Brain microvascular endothelial cell (primary cell): ENCODE measurements at places on chromosomes 2 and 18.

- no peak for DNase-seq
Observed at GRCh38 chr2:231727621-231728020, 19.3 kb downstream of the PTMA start.

DNA sequence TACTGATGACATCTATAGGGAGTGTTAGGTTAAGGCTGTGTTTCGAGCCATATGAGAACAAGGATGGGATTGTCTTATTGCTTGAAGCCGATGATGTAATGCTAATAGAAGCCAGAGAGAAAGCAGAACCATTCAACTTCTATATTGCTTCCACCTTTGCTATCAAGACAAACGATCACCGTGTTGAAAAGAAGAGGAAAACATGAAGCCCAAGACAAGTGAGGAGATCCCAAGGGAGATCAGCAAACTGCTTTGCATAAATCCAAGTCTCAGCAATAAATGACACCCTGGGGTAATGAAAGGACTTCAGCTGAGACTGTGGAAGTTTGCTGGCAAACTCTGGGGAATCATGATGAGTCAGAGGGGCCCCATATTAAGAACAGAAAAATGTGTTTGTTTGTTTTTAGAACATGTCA, 206.2 kb downstream of the NCKAP5 start:
- DNase-seq = peak; percentile 73

- peak; percentile 44 for DNase-seq
Observed at GRCh38 chr2:73952499-73953446, 26.1 kb downstream of the DGUOK start.

DNA sequence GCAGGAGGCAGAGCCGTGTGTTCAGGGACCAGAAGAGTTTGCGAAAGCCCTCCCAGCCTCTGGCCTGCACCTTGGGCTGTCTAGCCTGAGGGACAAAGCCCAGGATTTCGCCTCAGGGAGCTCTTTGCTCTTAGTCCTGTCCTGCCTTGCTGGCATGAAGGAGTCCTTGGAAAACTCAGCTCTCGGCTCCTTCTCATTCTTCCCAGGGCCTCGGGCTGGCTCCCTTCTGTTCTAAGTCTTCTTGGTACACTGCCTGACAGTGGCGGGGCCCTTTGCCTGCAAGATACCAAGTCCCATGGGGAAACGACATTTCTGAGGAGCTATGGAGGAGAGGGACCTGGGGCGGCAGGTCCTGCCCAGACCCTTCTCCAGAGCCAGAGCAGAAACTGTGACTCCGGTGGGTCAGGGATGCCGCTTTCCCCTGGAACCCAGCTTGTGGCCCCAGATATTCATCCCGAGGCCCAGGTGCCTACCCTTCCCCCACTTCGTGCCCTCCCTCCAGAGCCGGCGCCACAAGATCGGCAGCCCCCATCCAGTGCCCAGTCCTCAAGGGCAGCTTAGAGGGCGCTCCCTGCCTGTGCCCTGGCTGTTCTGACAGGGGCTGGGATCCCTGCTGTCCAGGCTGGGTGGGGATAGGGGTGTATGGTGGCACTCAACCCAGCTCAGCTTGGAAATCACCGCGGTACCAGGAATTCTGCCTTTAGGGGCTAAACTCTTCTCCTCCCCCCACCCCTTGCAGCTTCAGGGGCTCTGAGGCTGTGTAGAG, 5.5 kb upstream of the CYP26B1 start:
- DNase-seq = no peak

DNA sequence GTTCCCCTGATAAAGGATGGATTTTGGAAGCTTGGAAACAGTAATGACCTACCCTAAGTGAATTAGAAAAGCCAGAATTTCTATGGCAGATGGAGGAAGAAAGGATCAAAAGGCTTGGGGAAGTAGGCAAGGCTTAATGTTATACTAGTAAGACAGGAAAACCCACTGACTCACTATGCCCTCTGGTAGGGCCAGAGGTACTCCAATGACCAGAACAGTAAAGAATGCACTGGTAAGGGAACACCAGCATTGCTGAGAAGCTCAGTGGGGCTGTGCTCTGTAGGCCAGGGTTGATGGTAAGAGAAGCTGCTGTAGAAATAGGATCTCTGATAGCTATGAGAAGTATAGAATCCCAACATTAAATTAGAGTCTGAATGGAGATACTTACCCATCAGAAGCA, 126.4 kb downstream of the GFPT1 start:
- DNase-seq = no peak

DNA sequence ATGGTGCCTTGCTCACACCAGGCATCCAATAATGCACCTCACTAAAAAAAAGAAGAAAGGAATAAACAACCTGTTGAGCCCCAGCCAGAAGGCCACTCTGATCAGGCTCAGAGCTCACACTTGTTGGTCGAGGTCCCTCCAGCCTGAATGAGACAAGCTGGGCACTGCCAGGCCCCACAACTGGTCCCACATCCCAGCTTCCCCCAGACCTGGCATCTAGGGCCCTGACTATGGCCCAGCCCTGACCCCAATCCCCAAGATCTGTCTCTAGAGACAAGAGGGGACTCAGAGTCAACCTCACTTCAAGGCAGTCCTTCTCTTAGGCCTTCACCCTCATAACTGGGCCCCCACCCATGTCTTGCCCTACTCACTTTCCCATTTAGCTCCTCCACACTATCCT, 22.4 kb downstream of the TEX51 start:
- DNase-seq = no peak

- peak; percentile 31 for DNase-seq
Observed at GRCh38 chr2:191401287-191401686, 156.1 kb downstream of the MYO1B start.

DNA sequence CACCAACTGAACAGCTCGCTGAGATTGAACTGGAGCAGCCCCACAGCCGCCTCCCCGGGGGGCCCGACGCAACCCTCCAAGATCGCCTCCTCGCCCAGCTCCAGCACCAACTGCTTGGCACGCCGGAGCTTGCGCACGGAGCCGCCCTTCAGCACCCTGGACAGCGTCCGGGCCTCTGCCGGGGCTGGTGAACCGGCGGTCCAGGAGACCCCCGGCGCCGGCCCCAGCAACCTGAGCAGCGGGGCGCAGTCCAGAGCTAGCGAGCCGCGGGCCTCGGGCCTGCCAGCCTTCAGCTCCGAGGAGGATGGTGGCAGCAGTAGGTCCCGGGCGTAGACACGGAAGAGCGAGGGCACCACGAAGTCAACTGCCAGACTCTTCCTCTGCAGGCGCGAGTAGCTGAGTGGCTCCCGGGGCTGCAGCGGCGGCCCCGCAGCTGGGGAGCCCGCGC, 1.2 kb downstream of the ALK start:
- DNase-seq = no peak

- DNase-seq = no peak
Observed at GRCh38 chr2:17958466-17959092, 80.1 kb downstream of the KCNS3 start.

DNA sequence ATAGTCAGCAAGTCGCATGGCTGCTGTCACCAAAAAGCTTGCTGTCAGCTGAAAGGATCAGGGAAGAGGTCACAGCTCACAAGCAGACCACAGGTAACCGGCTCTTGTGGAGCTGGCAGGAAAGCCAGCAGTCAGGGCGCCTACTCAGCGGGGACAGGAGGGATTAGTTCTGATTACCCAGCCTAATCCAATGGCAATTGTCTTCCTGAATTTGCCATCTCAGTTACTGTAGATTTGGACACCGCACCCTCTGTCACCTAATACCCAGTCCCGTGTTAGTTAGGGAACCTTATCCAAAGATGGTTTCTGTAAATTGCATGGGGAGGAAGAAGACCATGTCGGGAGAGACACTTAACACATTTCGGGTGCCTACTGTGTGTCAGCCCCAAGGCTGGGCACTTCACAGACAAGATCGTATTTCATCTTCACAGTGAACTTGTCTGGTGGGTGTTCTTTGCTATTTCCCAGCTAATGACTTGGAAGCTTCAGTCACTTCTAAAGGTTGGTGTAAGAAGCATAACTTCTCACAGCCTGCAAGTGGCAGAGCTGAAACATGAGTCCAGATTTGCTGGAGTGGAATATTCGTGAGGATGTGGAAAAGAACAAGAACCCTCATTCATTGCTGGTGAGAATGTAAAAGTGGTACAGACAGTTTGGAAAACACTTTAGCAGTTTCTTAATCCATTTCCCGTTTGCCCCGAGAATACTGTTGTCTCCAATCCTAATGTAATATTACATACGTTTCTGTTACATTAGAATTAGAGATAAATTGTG, 9.9 kb downstream of the ALPK2 start:
- no peak for DNase-seq

GRCh38 chr2:223887127-223887526, 49.7 kb upstream of the AP1S3 start:
- DNase-seq = no peak

DNA sequence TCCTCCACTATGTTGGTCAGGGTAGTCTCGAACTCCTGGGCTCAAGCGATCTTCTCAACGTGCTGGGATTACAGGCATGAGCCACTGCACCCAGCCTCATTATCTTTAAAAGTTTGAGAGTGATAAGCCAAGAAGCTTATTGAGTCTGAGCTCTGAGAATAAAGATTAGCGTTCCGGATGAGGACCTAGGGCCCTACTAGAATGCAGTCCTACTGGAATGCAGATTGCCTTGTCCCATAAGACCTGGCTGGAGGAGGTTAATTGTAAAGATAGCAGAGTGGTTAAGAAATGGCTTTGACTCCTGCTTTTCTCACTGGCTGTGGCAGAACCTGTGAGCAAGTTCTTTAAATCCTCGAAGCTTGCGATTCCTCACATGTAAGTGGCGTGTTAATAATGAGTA, 4.0 kb downstream of the VWA3B start:
- no peak for DNase-seq

GRCh38 chr18:11866329-11866728, 15.1 kb downstream of the CHMP1B start:
- no peak for DNase-seq

DNA sequence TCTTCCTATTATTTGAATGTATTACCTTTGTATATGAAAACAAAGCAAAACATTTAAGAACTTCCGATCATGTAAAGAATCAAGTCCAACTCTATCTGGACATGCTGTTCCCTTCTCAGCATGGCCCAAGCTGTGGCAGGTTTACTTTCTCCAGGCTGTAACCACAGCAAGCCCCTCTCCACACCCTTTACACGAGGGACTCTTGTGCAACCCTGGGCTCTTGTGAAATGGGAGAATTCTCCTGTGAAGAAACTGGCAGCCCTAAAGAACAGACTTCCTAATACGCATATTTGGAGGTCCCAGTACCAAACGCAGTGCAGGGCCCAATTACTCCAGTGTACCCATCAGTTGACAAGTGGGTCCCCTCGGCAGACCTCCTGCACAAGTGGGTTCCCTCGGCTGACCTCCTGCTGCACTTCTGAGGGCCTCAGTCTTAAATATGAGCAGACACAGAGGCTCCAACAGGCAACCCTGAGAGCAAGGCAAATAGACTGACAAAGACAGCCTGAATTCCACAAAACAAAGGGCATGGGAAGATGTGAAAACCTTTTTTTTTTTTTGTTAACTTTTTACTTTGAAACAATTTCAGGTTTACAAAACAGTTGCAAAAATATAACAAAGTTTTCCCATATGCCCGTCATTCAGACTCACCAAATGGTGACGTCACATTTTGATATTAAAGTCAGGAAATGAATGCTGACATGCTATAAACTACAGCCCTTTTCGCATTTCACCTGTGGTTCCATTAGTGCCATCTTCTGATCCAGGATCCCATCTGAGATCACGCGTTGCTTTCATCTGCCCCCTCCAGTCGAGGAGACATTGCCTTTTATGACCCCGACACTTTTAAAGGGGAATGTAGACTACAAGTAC, 78.2 kb downstream of the FBXO15 start:
- DNase-seq = no peak

- peak; percentile 92 for DNase-seq
Observed at GRCh38 chr2:101830555-101830954, 133.0 kb downstream of the MAP4K4 start.

DNA sequence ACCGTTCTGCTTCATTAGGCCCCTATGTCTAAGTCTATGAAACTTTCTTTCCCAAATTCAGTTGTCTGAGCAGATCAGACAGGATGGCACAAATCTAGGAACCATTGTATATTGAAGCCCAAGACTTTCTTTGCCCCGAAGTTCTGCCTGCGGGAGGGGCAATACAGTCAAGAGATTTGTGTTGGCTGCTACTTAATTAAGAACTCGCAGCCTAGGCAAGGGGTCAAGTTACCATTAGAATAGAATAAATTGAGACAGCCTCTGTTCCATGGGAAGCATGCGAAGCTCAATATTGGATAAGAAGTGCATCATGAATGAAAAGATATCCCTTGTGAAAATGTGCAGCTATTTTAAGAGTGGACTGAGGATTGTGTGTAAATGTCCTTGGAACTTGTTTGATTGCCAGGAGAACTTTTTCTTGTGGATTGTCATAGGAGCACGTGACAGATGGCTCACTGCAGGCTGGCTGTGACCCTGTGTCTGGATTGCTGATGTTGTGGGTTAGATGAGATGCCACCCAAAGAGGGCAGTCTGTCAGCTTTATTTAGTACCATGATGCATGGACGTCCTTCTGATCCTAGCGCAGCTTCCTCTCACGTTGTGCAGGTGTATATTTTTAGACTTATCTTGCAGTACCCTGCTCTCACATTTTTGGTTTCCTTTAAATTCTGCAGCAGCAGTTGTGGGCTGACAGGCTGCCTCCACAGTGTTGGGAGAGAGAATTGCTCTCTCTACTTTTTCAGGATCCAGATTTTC, 30.9 kb downstream of the HAUS1 start:
- no peak for DNase-seq

DNA sequence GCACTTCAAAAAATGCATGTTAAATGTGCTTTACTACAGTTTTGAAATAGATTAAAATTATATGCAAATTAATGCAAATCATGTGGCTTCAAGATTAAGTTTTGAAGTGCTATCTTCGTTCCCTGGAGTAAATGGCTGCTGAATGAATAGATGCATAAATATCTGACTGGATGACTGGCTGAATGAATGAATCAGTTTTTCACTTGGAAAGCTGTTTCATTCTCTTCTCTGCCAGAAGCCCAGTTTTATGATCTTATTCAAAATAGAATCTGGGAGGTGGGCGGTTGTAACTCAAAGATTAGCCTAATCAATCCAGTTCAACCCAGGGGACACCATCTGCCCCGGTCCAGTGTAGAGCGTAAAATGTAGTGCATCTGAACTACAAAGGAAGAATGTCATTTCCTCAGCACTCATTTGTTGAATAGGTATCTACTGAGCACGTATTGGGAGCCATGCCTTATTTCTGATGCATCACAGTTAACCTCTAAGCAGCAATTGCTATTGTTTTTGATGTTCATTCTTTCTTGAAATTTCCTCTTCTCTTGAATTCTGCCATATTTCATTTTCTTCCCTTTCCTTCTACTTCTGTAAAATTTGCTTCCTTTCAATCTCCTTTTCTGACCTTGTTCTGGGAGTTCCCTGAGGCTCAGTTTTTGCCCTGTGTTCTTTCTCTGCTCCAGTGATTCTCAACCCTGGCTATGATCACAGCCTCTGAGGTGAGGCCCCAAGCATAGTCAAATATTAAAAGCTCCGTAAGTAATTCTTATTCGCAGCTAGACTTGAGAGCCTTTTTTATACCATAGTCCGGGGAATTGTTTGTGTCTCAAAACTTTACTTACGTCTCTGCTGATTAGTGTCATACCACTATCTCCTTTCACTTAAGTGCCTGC, 282.7 kb downstream of the PARD3B start:
- no peak for DNase-seq
